Lower lobe of right lung (tissue), 2 donors: ENCODE measurements at places on chromosomes 11 and 22. TPM values are rescaled to one million over a fixed set of nuclear protein-coding genes. Genes with fewer than 3 reads are reported as not detected.

The MMP13 gene
- not detected for total RNA-seq

The MUC6 gene
- total RNA-seq, result 0.09 TPM

The BTBD18 gene
- total RNA-seq, result not detected

The OR51L1 gene
- not detected for total RNA-seq

The DEUP1 gene
- 0.68 TPM for total RNA-seq

DNA sequence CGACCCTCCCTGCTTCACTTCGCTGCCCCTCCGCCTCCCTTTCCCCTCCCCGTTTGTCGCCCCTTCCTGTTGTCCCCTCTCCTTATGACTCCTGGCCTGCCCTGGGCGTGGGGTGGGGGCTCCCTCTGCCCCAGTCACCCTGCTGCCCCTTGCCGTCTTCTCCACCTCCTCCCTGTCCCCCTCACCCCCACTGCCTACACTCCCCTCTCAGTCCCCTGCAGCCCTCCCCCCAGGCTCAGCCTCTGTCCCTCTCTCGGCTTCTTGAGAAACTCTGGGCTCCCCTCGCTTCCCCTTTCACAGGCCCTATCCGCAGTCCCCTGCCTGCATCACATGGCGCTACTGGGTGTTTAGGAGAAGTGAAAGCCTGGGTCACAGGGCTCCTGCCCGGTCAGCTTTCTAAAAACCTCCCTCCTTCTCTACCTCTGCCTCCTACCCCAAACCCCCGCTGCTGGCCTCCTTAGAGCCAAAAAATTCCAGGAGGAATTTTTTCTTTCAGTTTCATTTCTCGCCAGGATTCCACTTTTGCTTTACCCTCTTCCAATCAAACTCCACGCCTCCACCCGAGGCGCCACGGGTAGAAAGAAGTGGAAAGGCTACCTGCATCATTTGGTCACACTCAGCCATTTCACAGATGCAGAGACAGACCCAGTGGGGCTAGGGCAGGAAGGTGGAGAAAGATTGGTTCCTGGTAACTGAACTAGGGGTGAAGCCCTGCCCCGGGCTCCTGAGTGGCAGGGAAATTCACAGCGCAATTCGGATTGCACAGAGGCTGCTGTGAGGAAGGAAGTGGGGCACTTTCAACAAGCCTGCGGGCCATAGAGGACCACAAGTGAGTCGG is at the start of gene SLC15A3:
TSS of gene SLC15A3 (minus strand) at position 273 of the 838 bp plus-strand sequence. CDS start 625 bp downstream, outside the sequence.
- H3K4me1 ChIP-seq, result peaks cover 49% of the 10 kb centered on the region
- H3K36me3 ChIP-seq, result peaks cover 8% of the 10 kb centered on the region
- H3K4me3 ChIP-seq, result peak within 1 kb of the TSS; percentile 62
- peak within 1 kb of the TSS; percentile 88 for H3K27ac ChIP-seq

- H3K4me1 ChIP-seq, result no peaks in the 10 kb centered on the region
- no peak for DNase-seq
- H3K36me3 ChIP-seq, result no peaks in the 10 kb centered on the region
Measured at GRCh38 chr11:14148653-14149273, 186.2 kb downstream of the SPON1 start.

GRCh38 chr11:113574586-113574985 is 99.4 kb upstream of the DRD2 start:
- no peak overlapping the region for H3K4me3 ChIP-seq
- H3K27me3 ChIP-seq, result no peaks in the 10 kb centered on the region
- H3K36me3 ChIP-seq, result no peaks in the 10 kb centered on the region

DNA sequence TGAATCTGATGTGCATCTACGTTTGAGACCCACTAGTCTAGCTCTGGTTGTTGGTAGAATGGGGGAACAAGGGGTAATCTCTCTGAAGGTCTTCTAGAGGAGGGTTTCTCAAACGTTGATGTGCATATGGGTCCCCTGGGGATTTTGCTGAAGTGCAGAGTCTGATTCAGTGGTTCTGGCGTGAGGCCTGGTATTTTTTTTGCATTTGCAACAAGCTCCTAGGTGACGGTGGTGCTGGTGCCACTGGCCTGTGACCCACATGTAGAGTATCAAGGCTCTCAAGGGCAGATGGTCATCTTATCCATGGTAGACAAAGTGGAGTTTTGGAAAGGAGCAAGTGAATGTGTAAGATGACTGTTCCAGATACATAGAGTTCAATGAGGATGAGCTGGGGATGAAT is 97.1 kb downstream of the CEP164 start:
- H3K27ac ChIP-seq, result no peak overlapping the region
- H3K36me3 ChIP-seq, result no peaks in the 10 kb centered on the region
- no peaks in the 10 kb centered on the region for H3K4me1 ChIP-seq
- DNase-seq, result no peak
- peaks cover 8% of the 10 kb centered on the region for H3K27me3 ChIP-seq

DNA sequence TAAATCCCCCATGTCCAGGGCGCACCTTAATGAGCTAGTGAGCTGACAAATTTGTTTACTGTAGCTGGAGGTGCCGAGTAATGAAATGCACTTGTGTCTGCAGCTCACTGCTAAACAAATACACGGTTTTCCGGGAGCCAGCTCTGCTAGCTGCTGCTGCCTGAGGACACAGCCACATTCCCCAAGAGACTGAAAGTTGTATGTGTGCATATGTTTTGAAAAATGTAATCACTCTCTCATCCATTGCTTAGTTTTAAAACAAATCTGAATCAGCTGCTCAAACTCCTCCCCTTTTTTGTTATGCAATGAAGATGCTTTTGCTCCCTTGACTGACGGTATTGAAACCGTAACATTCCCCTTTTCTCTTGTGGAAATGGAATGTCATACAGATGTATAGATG is 62.4 kb upstream of the NNMT start:
- no peak overlapping the region for H3K27ac ChIP-seq
- H3K4me1 ChIP-seq, result peaks cover 53% of the 10 kb centered on the region
- peaks cover 7% of the 10 kb centered on the region for H3K36me3 ChIP-seq
- no peak for DNase-seq

GRCh38 chr22:19182472-19183157 is 4.1 kb upstream of the SLC25A1 start:
- DNase-seq, result no peak
- no peaks in the 10 kb centered on the region for H3K36me3 ChIP-seq

DNA sequence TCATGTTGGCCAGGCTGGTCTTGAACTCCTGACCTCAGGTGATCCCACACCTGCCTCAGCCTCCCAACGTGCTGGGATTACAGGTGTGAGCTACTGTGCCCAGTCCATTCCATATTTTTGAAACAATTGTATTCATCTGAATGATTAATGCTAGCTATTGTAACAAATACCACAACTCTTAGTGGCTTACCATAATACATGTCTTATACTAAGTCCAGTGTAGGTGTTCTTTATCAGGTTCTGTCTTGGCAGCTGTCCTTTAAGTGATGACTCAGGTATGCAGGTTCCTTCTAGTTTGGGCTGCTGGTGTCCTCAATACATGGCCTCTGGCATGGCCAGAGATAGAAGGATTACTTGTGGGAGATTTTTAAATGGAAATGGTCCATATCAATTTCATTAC is 39.0 kb downstream of the UVRAG start:
- no peak for DNase-seq
- H3K27me3 ChIP-seq, result no peaks in the 10 kb centered on the region
- H3K27ac ChIP-seq, result no peak overlapping the region
- peaks cover 34% of the 10 kb centered on the region for H3K4me1 ChIP-seq
- H3K4me3 ChIP-seq, result no peak overlapping the region

- H3K4me1 ChIP-seq, result no peaks in the 10 kb centered on the region
- H3K27me3 ChIP-seq, result no peaks in the 10 kb centered on the region
- H3K27ac ChIP-seq, result no peak overlapping the region
- DNase-seq, result no peak
Measured at GRCh38 chr11:29530961-29531360, 485.9 kb downstream of the KCNA4 start.

GRCh38 chr11:45906965-45907611 is at the start of gene FREY1:
FREY1 (minus strand) TSS chr11:45907271; CDS start chr11:45907245, 26 bp downstream.
- H3K4me3 ChIP-seq, result no peak within 1 kb of the TSS
- no peak within 1 kb of the TSS for H3K27ac ChIP-seq
- no peaks in the 10 kb centered on the region for H3K27me3 ChIP-seq
- H3K4me1 ChIP-seq, result no peaks in the 10 kb centered on the region

- H3K27me3 ChIP-seq, result no peaks in the 10 kb centered on the region
- H3K4me3 ChIP-seq, result no peak within 1 kb of the TSS
- no peak within 1 kb of the TSS for H3K27ac ChIP-seq
- H3K36me3 ChIP-seq, result no peaks in the 10 kb centered on the region
- H3K4me1 ChIP-seq, result peaks cover 14% of the 10 kb centered on the region
- no peak for DNase-seq
Measured at GRCh38 chr11:118086913-118087768, at the start of gene SMIM35. SMIM35 (minus strand) TSS chr11:118086963; CDS start chr11:118086757, 206 bp downstream.

GRCh38 chr11:59510941-59511589 is at the start of gene OR4D9:
OR4D9 (plus strand) TSS chr11:59511539; CDS start chr11:59514913, 3,374 bp downstream.
- H3K36me3 ChIP-seq, result no peaks in the 10 kb centered on the region
- no peak for DNase-seq
- no peak within 1 kb of the TSS for H3K4me3 ChIP-seq
- peaks cover 17% of the 10 kb centered on the region for H3K4me1 ChIP-seq
- peak within 1 kb of the TSS; percentile 66 for H3K27ac ChIP-seq

- H3K36me3 ChIP-seq, result peaks cover 70% of the 10 kb centered on the region
- no peak overlapping the region for H3K27ac ChIP-seq
- H3K27me3 ChIP-seq, result no peaks in the 10 kb centered on the region
- no peak overlapping the region for H3K4me3 ChIP-seq
- no peak for DNase-seq
- peaks cover 24% of the 10 kb centered on the region for H3K4me1 ChIP-seq
Measured at GRCh38 chr11:9139628-9140357, 48.4 kb upstream of the SCUBE2 start.

- H3K27me3 ChIP-seq, result no peaks in the 10 kb centered on the region
- no peak overlapping the region for H3K4me3 ChIP-seq
- no peak for DNase-seq
- no peak overlapping the region for H3K27ac ChIP-seq
Measured at GRCh38 chr11:67255353-67255752, 10.9 kb upstream of the GRK2 start.

- peaks cover 5% of the 10 kb centered on the region for H3K4me1 ChIP-seq
- no peak overlapping the region for H3K4me3 ChIP-seq
- no peaks in the 10 kb centered on the region for H3K36me3 ChIP-seq
- H3K27me3 ChIP-seq, result no peaks in the 10 kb centered on the region
- DNase-seq, result no peak
Measured at GRCh38 chr11:103892603-103893002, 143.8 kb upstream of the DDI1 start.

DNA sequence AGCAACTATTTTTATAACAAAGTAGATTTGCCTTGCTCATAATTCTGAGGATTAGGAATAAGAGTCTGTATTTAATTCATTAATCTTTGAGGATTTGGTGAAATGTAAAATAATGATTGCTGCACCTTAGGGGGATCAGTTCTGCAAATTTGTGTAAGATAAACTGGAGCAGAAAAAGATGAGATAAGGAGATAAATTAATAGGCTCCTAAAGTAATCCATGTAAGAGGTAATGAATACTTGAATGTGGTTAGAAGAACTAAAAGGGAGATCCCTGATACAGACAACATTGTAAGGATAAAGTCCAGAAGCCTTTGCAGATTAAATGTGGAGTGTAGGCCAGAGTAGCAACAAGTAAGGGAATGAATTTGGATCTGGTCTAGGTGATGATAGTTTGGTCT is 45.6 kb downstream of the PDHX start:
- H3K36me3 ChIP-seq, result peaks cover 25% of the 10 kb centered on the region
- no peak overlapping the region for H3K4me3 ChIP-seq
- H3K4me1 ChIP-seq, result no peaks in the 10 kb centered on the region
- no peak overlapping the region for H3K27ac ChIP-seq

DNA sequence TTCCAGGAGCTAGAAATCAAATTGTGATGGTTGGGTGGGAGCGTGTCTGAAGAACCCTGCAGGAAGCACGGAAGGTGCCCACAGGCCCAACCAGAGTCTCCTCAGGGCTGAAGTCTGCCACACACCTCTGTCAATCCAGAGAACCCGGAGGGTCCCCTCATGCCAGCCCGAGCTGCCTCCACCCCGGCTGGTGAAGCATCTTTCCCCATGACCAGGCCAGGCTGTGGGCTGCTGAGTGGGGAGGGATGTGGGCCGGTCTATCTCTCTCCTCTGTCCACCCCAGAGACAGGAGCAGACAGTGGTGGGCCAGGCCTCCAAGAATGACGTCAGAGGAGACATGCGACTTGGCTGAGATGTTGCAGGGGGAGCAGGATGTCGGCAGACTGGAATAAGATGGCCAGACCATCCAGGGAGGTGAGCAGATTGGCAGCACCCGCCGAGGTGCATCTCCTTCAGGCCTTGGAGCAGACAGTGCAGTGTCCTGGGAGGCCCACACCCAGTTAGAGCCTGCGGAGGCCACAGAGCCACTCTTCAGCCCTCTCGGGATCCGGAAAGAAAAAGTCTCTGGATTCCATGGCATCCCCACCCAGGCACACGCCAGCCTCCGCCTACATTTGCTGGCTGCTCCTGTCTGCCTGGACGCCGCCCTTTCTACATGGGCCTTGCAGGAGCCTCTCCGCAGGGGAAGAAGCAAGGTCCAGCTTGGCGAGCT is 1524.9 kb downstream of the BRD1 start:
- H3K4me1 ChIP-seq, result no peaks in the 10 kb centered on the region
- H3K27me3 ChIP-seq, result no peaks in the 10 kb centered on the region
- no peak for DNase-seq
- no peak overlapping the region for H3K27ac ChIP-seq

GRCh38 chr11:75836417-75836816 is 21.4 kb downstream of the UVRAG start:
- peaks cover 20% of the 10 kb centered on the region for H3K4me1 ChIP-seq
- H3K27me3 ChIP-seq, result no peaks in the 10 kb centered on the region
- H3K27ac ChIP-seq, result no peak overlapping the region
- no peaks in the 10 kb centered on the region for H3K36me3 ChIP-seq
- no peak overlapping the region for H3K4me3 ChIP-seq

GRCh38 chr11:36791957-36792356 is 193.9 kb upstream of the RAG2 start:
- no peak for DNase-seq
- H3K4me3 ChIP-seq, result no peak overlapping the region
- no peaks in the 10 kb centered on the region for H3K27me3 ChIP-seq
- H3K36me3 ChIP-seq, result no peaks in the 10 kb centered on the region
- H3K27ac ChIP-seq, result no peak overlapping the region
- H3K4me1 ChIP-seq, result no peaks in the 10 kb centered on the region

DNA sequence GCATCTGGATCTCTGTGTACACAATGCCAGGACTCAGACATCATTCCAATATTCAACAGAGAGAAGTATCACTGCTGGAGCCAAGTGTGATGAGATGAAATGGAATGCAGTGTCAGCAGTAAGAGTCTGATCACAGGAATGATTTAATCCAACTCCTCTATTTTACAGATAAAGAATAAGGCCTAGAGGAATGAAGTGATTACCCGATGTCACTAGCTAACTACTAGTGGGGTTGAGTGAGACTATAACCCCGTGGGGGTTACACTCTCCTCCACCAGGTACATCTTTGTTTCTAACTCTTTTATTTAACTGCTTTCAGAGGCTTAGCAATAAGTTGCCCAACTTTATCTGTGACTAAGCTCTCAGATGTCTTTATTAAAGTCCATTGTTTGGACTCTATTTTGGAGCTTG is 94.2 kb upstream of the FAT3 start:
- no peak overlapping the region for H3K4me3 ChIP-seq
- no peak for DNase-seq
- H3K36me3 ChIP-seq, result no peaks in the 10 kb centered on the region
- H3K27me3 ChIP-seq, result no peaks in the 10 kb centered on the region
- H3K27ac ChIP-seq, result no peak overlapping the region

GRCh38 chr11:92804388-92804966 is 165.0 kb upstream of the MTNR1B start:
- no peaks in the 10 kb centered on the region for H3K27me3 ChIP-seq
- H3K4me1 ChIP-seq, result no peaks in the 10 kb centered on the region
- H3K4me3 ChIP-seq, result no peak overlapping the region
- H3K27ac ChIP-seq, result no peak overlapping the region
- H3K36me3 ChIP-seq, result no peaks in the 10 kb centered on the region
- no peak for DNase-seq
